Vagina (tissue), 2 donors: ENCODE measurements at places on chromosomes 4 and X.
A peak's percentile ranks its signal among the peaks of the same experiment; 100 is the strongest.

GRCh38 chrX:133869270-133869669 is 116.1 kb downstream of the GPC3 start:
- no peak overlapping the region for H3K27ac ChIP-seq
- no peak for DNase-seq
- H3K4me3 ChIP-seq = no peak overlapping the region
- no peaks in the 10 kb centered on the region for H3K4me1 ChIP-seq
- no peaks in the 10 kb centered on the region for H3K27me3 ChIP-seq

DNA sequence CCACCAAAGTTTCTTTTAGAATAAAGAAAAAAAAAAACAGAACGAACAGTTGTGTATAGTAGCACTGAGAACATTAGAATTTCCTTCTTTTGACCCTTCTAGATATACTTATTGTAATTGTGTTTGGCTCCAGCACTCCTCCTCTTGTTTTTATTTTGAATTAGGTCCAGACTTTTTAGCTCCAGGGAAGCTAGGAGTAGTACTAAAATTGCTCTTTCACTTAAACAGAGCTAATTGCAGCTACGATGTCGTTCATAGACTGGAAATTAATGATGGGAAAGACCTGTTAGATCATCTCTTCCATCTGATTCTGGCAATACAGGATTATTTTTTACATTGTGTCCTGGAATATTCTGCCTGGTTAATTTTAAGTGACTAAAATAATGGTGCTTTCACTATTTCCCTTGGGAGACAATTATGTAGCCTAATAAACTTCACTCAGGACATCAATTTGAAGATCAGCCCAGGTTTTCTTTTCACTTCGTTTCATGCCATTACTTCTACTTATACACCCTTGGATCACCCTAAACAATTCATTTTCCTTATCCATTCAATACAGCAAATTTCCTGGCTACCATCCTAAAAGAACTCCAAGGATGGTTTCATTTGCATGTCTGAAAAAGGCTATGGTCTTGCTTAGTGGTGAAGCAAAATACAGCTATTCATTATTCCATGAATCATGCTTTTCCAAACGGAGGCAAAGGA is 480.8 kb upstream of the TECRL start:
- H3K36me3 ChIP-seq = no peaks in the 10 kb centered on the region
- H3K4me3 ChIP-seq = no peak overlapping the region
- H3K27me3 ChIP-seq = no peaks in the 10 kb centered on the region
- H3K27ac ChIP-seq = no peak overlapping the region
- H3K4me1 ChIP-seq = no peaks in the 10 kb centered on the region
- DNase-seq = no peak

GRCh38 chrX:12955882-12956703 is 18.8 kb upstream of the TMSB4X start:
- DNase-seq = no peak
- H3K36me3 ChIP-seq = no peaks in the 10 kb centered on the region

DNA sequence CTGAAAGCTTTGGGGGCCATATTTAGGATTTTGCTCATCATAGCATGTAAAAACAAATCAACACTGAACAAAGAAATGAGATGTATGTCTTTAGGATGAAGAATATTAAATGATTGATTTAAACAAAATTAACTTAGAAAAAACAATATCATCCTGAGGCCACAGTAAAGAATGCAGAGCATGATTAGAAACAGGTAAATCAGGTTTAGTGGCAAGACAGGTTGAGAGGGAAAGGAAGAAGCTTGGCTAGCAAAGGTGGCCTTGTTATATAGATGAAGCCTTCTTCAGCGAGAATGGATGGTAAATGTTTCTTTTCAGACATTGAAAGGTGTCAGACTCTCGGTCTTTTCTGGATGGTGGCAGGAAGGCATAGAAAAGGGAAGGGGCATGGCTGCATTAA is 11.9 kb upstream of the MAGEB16 start:
- no peaks in the 10 kb centered on the region for H3K36me3 ChIP-seq
- no peaks in the 10 kb centered on the region for H3K4me1 ChIP-seq
- DNase-seq = no peak
- no peak overlapping the region for H3K4me3 ChIP-seq

DNA sequence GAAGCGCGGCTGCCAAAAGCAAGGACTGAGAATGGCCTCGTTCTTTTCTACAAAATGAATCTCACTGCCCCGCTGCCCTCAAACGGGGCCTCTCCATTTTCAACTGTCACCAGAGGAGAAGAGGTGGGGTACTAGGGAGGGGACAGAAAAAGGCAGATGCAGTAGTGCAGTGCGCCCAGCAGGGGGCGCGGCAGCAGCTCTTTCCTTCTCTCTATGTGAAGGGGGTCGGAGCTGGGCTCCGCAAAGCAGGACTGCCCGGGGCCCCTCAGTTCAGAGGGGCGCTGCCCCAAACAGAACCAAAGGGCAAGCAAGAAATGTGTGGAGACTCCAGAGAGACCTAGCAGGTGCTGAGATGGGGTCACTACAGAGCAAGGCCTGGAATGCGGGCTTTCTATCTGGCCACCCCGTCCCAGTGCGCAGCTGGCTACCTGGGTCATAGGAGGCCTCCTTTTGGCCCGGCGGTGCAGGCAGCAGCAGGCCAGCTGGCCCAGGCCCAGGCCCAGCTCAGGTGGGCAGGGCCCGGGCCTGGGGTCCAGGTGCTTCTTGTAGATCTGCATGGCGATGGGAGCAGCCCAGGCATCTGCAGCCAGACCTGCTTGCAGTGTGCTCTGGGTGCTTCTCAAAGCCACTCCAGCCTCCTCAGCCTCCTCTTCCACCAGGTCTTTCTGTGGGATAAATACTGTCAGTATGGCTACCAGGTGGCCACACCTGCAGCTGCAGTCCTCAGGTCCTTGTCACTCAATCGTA is 5.9 kb downstream of the IRAK1 start:
- no peaks in the 10 kb centered on the region for H3K27me3 ChIP-seq
- peak overlapping the region; percentile 39 for H3K27ac ChIP-seq
- no peak overlapping the region for H3K4me3 ChIP-seq

DNA sequence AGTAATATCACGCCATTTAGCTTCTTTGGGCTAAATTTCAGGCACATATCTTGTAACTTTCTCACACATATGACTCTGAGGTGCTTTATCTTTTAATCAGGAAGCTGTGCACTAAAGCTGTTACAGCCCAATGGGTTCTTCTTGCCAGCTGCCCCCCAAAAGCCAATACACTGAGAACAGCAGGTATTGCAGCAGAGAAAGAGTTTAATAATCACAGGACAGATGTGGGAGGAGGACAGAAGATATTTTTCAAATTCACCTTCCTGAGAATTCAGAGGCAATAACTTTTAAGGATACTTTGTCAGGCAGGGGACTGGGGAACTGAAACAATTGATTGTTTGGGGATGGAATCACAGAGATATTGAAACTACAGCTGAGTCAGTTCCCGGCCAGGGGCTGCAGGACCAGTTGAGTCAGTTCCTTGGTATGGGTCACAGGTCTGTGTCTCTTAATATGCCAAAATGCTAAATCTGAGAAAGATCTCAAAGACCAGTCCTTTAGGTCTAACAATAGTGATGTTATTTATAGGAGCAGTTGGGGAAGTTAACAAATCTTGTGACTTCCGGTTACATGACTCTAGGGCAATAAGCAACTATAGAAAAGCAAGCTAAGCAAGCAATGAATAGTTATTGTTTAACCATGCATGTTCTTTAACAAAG is 28.1 kb downstream of the DDIT4L start:
- no peak for DNase-seq

DNA sequence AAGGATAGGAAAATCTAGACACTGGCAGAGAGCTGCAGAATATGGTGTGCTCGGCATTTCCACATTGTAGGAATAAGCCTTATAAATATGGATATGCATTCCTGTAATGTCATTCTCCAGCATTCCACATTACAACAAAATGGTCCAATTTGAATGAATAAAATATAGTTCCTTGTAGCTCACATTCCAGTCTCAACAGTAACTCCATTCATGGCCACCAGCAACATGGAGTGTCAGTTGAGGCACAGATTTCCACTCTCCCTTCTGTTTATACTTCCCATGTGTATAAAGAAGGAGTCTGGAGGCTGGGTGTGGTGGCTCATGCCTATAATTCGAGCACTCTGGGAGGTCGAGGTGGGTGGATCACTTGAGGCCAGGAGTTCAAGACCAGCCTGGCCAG is 84.5 kb downstream of the AASDH start:
- H3K4me1 ChIP-seq = no peaks in the 10 kb centered on the region
- H3K27ac ChIP-seq = no peak overlapping the region
- H3K36me3 ChIP-seq = no peaks in the 10 kb centered on the region
- no peak overlapping the region for H3K4me3 ChIP-seq
- no peaks in the 10 kb centered on the region for H3K27me3 ChIP-seq
- no peak for DNase-seq

GRCh38 chrX:45083314-45083713 is 117.4 kb downstream of the DIPK2B start:
- H3K27me3 ChIP-seq = no peaks in the 10 kb centered on the region
- H3K4me1 ChIP-seq = no peaks in the 10 kb centered on the region
- H3K27ac ChIP-seq = no peak overlapping the region
- DNase-seq = no peak

- H3K36me3 ChIP-seq = no peaks in the 10 kb centered on the region
- H3K4me1 ChIP-seq = no peaks in the 10 kb centered on the region
- no peak for DNase-seq
- no peak overlapping the region for H3K27ac ChIP-seq
- no peak overlapping the region for H3K4me3 ChIP-seq
- H3K27me3 ChIP-seq = no peaks in the 10 kb centered on the region
Observed at GRCh38 chrX:6660567-6661264, 125.8 kb upstream of the VCX3A start.
